SW 1271 (cell line): ENCODE measurements at places on chromosomes 5 and 9.

GRCh38 chr9:97895695-97896332 is 26.5 kb downstream of the TRMO start:
- DNase-seq, result no peak

DNA sequence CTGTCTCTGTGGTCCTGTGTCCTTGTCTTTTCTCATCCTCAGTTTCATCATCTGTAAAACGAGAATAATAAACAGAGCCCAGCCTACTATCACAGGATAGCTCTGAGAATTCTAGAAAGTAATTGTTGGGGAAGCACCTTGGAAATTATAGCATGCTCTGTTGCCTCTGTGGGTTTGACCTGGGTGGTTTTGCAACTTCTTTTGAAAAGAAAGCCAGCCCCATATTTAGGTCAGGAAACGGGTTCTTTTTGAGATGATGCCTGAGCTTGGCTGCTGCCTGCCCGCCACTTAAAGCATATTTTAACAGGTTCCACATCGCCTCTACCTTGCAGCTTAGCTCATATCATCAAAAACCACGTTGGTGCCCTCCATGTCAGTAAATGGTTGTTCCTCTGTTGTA is 111.1 kb downstream of the TLR4 start:
- DNase-seq, result no peak

- no peak for DNase-seq
Observed at GRCh38 chr9:101027733-101028345, 688 bp upstream of the PLPPR1 start.

- no peak for DNase-seq
Observed at GRCh38 chr9:84294241-84294950, 46.2 kb downstream of the SLC28A3 start.

GRCh38 chr5:139763930-139764791 is 31.4 kb upstream of the PSD2 start:
- no peak for DNase-seq

DNA sequence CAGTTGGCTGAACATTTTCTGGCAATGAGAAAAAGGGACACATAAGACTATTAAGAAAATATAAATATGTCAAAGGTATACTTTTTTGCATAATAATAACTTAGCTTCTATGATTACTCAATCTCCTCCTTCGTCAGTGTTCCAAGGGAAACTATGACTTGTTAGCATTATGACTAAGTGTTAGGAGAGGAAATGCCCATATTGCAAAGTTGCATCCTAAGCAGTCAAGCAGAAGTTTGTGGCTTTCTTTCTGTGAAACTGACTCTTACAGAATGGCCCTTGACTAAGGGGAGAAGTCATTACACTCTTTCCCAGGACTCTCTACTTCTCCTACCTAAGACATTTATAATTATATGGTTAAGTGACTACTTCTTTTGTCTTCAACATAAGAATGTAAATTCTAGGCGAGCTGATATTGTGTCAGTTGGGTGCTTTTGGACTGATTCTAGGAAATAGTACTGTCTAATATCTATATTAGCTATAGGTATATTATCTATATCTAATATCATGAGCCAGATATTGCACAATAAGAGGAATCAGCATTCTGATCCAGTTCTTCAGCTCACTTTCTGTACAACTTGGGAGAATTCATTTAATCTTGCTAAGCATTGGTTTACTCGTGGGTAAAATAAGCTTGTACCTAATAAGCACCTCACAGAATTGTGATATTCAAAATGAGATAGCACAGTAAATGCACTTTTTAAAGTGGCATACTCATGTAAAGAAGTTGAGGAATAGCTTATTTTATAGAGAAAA is 16.4 kb upstream of the SPINK6 start:
- DNase-seq, result no peak

GRCh38 chr9:78858266-78858665 is 561.3 kb downstream of the PSAT1 start:
- DNase-seq, result no peak

DNA sequence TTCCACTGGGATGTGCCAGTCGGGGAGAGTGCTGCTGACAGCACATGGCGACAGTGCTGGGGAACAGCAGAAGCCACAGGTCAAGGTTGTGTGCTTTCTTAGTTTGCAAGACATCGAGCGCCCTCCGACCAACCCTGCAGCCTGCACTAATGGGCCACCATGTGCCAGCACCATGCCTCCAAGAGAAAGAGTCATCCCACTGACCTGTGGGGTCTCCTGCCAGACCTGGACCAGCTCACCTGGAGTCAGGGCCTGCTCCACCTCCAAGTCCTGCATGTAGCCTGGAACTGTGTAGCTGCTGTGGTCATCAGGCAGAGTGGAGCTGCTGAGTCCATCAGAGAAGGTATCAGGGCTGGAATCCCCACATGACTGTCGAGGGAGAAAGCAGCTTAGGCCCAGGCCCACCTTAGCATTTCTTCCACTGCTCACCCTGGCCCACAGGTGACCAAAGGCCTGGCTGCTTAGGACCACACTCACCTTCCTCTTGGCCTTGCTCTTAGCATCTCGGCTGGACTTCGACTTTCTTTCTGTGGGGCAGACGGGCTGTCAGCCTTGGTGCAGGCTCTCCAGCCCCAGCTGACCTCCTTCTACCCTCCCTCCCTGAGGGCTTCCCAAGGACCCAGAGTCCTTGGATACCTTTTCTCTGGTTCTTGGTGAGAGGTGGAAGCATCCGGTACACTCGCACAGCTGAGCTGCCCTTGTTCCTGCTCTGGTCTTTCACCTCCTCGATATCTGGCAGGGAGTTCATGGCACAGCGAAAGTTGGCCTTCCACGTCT is 4.1 kb downstream of the IRF1 start:
- no peak for DNase-seq

DNA sequence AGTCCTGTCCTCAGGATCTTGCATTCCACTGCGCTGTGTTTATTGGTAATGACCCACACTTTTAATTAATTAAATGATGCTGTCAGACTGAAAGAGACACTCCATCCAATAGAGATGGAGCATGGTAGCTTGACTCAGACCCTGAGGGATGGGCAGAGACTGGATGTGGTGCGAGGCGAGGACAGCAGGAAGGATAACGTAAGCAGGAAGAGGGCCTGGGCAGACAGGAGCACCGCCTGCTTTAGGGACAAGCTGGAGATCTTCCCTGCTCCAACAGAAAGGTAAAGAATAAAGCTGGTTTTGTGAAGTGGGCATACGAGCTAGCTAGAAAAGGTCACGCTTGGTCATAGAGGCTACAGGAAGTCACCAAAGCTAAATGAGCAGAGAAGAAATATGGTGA is 3.6 kb upstream of the DOCK8 start:
- no peak for DNase-seq

- DNase-seq, result no peak
Observed at GRCh38 chr9:78371981-78372380, 75.1 kb downstream of the PSAT1 start.

GRCh38 chr9:14674630-14675029 is 18.6 kb downstream of the ZDHHC21 start:
- no peak for DNase-seq

- no peak for DNase-seq
Observed at GRCh38 chr9:105065098-105066088, 137.4 kb upstream of the ABCA1 start.

- peak; percentile 18 for DNase-seq
Observed at GRCh38 chr5:54993318-54993717, 7.9 kb upstream of the ESM1 start.

DNA sequence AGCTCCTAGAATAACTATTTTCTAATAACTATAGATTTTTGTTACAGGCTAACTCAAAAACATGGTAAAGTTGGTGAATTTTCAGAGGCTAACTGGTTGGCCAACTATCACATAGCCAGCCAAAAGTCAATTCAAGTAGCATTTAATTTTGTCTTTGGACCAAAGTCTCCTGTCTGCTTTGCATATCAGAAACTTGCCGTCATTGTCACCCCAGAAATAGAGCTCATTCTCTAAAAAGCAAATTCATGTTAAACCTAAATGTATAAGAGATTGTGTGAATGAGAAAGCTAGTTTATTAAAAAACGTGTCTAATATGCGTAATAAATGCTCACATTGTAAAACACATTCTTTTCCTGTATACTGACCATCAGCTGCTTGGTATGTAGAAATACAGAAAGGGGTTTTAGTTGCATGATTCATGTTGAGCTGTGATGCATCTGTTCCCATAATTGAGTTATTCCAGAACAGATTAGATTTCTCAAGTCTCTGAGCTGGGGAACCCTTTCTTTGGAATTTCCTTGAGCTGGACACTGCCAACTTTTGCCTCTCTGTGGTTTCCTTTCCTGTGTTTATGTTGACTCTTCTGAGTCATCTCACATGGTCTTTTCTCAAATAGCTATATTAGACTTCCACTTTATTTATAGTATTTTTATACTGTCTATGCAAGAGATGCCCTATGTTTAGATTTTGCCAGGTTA is 7.3 kb downstream of the SRFBP1 start:
- peak; percentile 98 for DNase-seq

GRCh38 chr5:96293966-96294883 is 138.8 kb downstream of the PCSK1 start:
- no peak for DNase-seq

DNA sequence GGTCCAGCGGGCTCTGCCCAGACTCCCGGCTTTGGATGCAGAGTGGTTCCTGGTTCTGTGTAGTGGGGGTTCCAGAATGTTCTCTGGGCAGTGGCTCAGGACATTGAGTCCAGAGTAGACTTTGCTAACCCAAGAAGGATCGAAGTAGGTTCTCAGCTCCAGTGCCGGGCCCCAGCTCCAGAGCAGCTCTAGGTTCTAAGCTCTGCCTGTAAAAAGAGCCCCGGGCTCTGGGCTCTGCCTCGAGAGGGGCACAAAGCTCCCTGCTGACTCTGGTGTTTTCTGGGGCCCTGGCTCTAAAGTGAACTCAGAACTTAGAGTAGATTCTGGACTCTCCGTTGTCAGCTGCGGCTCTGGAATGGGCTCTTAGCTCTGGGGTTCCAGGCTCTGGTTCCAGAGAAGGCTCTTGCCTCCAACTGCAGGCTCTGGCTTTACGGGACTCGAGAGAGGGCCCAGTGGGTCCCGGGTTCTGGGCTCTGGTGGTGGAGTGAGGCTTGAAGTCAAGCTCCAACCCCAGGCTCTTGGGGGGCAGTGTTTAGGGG is 414 bp downstream of the WDR38 start:
- DNase-seq, result no peak

GRCh38 chr5:17076272-17076671 is 140.2 kb upstream of the MYO10 start:
- no peak for DNase-seq

GRCh38 chr9:135602789-135603481 is 36.4 kb downstream of the GLT6D1 start:
- peak; percentile 34 for DNase-seq

GRCh38 chr9:133580419-133580738 is 28.8 kb downstream of the FAM163B start:
- DNase-seq, result no peak

- no peak for DNase-seq
Observed at GRCh38 chr5:84228266-84228665, 156.4 kb downstream of the EDIL3 start.

GRCh38 chr5:10343486-10343885 is 10.0 kb upstream of the MARCHF6 start:
- no peak for DNase-seq

- DNase-seq, result no peak
Observed at GRCh38 chr5:73892806-73893205, 266.8 kb downstream of the ARHGEF28 start.

DNA sequence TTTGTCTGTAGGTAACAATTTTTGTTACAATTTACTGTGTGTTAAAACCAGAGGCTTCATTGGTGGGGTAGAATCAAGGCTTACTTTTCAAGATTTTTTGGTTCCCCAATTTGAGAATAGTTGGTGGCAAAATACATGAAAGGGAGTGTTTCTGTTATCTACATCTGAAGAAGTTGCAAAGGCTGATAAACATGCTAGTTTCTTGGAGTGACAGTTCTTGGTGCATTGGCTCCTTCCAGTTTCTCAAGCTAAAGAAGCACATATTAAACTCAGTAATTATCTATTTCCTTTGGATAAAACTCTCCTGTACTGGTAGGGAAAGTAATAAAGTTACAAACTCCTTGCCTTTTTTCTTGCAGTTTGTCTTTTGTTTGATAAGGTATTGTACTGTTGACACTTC is 5.9 kb downstream of the MACIR start:
- DNase-seq, result no peak

GRCh38 chr5:158895588-158895987 is 204.1 kb downstream of the EBF1 start:
- DNase-seq, result no peak

GRCh38 chr9:3513265-3513818 is 12.5 kb downstream of the RFX3 start:
- no peak for DNase-seq

- no peak for DNase-seq
Observed at GRCh38 chr5:59204114-59204897, 621.4 kb downstream of the RAB3C start.

- DNase-seq, result no peak
Observed at GRCh38 chr5:65061250-65061973, 292.7 kb downstream of the CWC27 start.

- DNase-seq, result no peak
Observed at GRCh38 chr9:20197976-20198685, 409.3 kb upstream of the SLC24A2 start.

GRCh38 chr5:34919077-34919476 is 3.6 kb downstream of the BRIX1 start:
- DNase-seq, result peak; percentile 23

GRCh38 chr5:179130101-179130681 is 70.0 kb downstream of the ZNF354C start:
- no peak for DNase-seq

- no peak for DNase-seq
Observed at GRCh38 chr5:175867587-175868347, 3.6 kb upstream of the CPLX2 start.

DNA sequence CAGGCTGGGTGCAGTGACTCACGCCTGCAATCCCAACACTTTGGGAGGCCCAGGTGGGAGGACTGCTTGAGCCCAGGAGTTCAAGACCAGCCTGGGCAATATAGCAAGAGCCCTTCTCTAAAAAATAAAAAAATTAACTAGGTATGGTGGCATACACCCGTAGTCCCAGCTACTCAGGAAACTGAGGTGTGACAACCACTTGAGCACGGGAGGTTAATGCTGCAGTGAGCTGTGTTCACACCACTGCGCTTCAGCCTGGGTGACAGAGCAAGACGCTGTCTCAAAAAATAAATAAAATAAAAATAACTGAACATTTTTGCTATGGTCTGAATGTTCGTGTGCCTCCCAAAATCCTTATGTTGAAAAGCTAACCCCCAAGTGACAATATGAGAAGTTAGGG is 24.5 kb downstream of the AGTPBP1 start:
- DNase-seq, result no peak

DNA sequence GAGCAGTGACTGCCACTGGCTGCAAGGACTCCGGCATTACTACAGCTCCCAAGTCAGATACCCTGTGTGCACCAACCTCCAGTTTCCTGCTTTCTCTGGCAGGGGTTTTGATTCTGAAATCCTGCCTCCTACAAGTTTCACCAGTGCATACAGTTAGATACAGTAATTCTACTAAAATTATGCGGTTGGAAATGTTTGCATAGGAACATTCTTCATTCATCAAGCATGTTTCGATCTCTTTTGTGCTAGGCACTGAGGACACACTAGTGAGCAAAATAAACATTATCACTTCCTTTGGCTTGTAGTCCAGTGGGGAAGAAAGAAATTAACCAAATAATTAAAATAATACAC is 152.2 kb downstream of the TMEM167A start:
- DNase-seq, result no peak

- DNase-seq, result no peak
Observed at GRCh38 chr9:135962696-135963307, 1.6 kb upstream of the UBAC1 start.

- DNase-seq, result no peak
Observed at GRCh38 chr9:137965177-137965795, 87.7 kb downstream of the CACNA1B start.

GRCh38 chr5:157460921-157461792 is 1.1 kb downstream of the NIPAL4 start:
- DNase-seq, result no peak

- DNase-seq, result no peak
Observed at GRCh38 chr5:41095324-41096101, 24.4 kb upstream of the MROH2B start.
